ENCODE measurements at places on chromosomes 12 and 14.
A peak's percentile ranks its signal among the peaks of the same experiment; 100 is the strongest.

GRCh38 chr12:6820166-6820565, 1.5 kb upstream of the GPR162 start:
- no peak for DNase-seq

- peak; percentile 40 for DNase-seq
Observed at GRCh38 chr12:113030875-113031525, 25.5 kb upstream of the DTX1 start.

DNA sequence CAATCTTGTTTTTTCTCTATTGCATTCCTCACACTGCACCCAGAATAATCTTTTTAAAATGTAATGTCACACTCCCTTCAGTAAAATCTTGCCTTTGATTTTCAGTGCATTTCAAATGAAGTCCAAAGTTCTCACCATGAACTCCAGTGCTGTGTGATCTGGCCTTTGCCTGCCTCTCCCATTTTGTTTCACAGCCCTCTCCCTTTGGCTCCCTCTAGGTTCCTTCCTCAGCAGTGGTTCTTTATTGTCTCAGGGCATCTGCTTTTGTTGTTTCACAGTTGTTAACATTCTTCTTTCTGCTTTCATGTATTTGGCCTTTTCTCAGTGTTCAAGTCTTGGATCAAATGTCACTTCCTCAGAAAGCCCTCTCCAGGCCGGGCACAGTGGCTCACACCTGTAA, 84.5 kb upstream of the AMN1 start:
- no peak for DNase-seq

GRCh38 chr12:674272-674781, 11.1 kb upstream of the NINJ2 start:
- DNase-seq = no peak

- DNase-seq = no peak
Observed at GRCh38 chr12:44647917-44648690, 228.0 kb downstream of the NELL2 start.

- no peak for DNase-seq
Observed at GRCh38 chr12:91133871-91134270, 22.6 kb upstream of the LUM start.

- no peak for DNase-seq
Observed at GRCh38 chr12:124621296-124621660, 53.9 kb upstream of the NCOR2 start.

GRCh38 chr12:27508736-27509431, 15.1 kb upstream of the PPFIBP1 start:
- DNase-seq = no peak

- DNase-seq = no peak
Observed at GRCh38 chr14:100982353-100982752, 78.8 kb upstream of the RTL1 start.

GRCh38 chr14:88975043-88975830, 150.8 kb downstream of the TTC8 start:
- peak; percentile 10 for DNase-seq

- no peak for DNase-seq
Observed at GRCh38 chr12:129570796-129571400, 332.9 kb downstream of the TMEM132D start.

DNA sequence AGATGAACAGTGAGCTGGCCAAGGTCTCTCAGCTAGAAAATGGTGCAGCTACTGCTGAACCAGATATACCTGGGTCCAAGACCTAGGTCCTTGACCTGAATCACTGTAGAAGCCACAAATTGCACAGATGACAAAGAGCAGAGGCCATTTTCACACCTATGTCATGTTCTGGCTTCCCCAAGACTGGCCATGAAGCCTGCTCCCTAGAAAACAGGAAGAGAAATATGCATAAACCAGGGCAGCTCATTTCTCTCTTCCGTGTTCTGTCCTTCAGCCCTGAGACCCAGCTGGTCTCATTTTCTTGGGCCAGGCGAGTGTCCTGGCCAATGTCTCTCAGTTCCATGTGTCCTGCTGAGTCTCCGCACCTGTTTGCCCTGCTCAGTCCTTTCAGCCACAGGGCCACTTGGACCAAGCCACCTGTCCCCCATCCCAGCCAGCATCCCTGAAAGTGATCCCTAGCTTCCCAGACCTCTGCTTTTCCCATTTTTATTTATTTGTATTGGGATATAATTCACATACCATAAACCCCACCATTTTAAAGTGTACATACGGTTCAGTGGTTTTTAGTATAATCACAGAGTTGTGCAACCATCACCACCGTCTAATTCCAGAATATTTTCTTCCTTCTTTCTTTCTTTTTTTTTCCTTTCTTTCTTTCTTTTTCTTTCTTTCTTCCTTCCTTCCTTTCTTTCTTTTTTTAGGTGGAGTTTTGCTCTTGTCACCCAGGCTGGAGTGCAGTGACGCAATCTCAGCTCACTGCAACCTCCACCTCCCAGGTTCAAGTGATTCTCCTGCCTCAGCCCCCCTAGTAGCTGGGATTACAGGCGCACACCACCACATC, 27.0 kb downstream of the P2RX7 start:
- no peak for DNase-seq

DNA sequence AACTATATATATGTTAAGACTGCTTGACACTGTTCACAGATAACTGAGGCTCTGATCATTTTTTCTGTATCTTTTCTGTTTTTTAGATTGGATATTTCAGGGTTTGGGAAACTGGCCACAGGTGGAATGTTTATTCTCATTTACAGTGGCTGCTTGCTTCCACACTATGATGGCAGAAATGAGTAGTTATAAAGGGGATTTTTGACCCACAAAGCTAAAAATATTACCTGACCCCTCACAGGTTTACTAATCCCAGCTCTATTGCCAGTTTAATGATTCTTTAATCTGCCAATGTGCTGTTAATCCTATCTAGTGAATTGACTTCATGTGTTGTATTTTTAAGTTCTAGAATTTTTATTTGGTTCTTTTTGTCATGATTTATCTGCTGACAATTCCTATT, 29.6 kb downstream of the ACADS start:
- DNase-seq = no peak
